SK-N-MC (cell line): ENCODE measurements at places on chromosomes 2 and 18.

- no peak for DNase-seq
Observed at GRCh38 chr2:37100054-37100453, 15.7 kb downstream of the GPATCH11 start.

- no peak for DNase-seq
Observed at GRCh38 chr2:120749506-120750431, 14.1 kb downstream of the GLI2 start.

DNA sequence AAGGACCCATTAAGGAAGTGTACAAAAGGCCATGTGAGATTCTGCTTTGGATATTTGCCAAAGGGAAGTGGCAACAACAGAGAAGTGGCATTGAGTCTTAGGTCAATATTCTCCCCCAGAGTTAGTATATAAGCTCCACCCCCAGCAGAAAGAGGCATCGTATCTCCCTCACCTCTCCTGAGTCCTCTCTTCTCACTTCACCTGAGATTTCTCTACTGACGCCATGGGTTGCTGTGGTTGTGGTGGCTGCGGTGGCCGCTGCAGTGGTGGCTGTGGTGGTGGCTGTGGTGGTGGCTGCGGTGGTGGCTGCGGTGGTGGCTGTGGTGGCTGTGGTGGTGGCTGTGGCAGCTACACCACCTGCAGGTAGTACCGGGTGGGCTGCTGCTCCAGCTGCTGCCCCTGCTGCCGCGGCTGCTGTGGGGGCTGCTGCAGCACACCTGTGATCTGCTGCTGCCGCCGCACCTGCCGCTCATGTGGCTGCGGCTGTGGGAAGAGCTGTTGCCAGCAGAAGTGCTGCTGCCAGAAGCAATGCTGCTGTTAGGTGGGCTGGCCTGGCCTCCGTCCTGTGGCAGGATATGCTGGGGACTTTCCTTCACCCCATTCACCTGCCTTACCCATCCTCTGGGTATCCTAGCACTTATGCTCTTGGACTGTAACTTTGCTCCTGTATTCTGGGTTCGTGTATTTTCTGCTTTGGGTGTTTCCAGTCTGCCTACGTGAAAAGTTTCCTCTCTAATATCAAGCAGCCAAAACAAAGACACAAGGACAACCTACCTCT, 5.9 kb downstream of the SCYGR3 start:
- no peak for DNase-seq

DNA sequence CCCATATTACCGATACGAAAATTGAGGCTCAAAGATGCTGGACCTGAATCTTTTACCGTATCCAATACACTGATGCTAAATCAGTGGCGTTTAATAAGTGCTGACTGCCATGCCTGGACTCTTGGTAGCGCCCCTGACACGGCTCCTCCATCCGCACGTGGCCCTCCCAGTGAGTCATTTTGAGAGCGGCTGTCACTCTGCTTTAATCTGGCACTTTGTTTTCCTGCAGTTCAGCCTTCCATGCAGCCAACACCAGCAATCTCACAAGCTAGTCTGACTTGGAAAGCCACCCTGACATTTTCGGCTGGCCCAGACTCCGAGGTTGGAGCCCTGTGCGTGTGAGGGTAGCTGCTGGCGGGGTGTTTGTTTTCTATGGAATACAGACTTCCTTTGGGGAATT, 155.1 kb upstream of the LMAN1 start:
- DNase-seq, result no peak

DNA sequence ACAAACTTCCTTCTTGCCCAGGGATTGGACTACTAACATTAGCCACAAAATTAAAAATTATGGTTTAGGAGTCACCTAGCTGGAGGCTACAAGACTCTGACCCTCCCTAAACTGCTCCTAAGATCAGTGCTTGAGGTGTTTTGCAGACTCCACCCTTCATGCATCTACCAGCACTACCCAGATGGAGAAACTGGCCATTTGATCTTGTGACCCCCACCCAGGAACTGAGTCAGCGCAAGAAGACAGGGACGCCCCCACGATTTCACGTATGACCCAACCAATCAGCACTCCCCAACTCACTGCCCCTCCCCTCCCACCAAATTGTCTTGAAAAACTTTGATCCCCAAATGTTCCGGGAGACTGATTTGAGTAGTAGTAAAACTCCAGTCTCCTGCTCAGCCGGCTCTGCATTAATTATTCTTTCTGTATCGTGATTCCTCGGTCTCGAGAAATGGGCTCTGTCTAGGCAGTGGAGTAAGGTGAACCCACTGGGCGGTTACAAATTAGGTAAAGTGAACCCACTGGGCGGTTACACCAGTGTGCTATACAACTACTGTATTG, 40.1 kb upstream of the CCDC88A start:
- DNase-seq, result no peak

- DNase-seq, result no peak
Observed at GRCh38 chr2:226756131-226756530, 43.5 kb downstream of the IRS1 start.

DNA sequence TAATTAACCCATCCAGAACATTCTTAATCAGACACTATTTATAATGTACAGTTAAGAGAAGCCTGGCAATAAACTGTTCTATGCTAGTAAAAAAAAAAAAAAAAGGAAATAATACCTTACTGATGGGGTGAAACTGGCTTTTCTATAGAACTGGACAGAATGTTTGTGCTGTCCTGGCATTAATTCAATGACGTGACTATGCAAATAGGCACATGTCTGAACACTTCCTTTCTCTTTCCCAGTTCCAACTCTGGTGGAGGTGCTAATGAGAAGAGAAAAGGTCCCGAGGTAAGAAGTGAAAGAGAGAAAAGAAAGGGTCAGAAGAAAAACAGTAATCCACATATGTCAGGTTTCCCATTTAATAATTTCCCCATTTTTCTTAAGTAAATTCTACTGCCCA, 508.4 kb downstream of the ZEB2 start:
- no peak for DNase-seq

DNA sequence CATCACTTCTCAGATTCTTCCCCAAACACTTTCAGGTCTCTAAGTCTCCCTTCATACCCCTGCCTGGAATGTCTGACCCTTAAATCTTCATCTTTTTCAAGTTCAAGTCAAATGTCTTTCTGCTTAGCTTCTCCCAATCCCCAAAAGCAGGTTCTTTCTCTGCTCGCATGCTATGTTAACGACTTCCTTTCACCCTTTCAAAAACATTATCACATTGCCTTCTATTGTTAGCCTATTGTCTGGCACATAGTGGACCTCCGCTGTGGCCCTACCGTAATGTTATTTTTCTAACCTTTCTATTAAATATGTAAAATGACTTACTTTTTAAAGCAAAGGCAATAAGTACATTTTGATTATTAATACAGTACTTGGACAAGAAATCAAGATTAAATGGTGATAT, 2.2 kb downstream of the CDKL4 start:
- no peak for DNase-seq

- DNase-seq, result no peak
Observed at GRCh38 chr2:98444436-98445176, at the start of gene INPP4A. TSS of gene INPP4A (plus strand) at chr2:98444858. CDS start at chr2:98520049, 75,191 bp downstream.

GRCh38 chr2:43899589-43899988, 60.8 kb downstream of the ABCG8 start:
- no peak for DNase-seq

- no peak for DNase-seq
Observed at GRCh38 chr2:80499095-80499494, 194.5 kb upstream of the LRRTM1 start.

DNA sequence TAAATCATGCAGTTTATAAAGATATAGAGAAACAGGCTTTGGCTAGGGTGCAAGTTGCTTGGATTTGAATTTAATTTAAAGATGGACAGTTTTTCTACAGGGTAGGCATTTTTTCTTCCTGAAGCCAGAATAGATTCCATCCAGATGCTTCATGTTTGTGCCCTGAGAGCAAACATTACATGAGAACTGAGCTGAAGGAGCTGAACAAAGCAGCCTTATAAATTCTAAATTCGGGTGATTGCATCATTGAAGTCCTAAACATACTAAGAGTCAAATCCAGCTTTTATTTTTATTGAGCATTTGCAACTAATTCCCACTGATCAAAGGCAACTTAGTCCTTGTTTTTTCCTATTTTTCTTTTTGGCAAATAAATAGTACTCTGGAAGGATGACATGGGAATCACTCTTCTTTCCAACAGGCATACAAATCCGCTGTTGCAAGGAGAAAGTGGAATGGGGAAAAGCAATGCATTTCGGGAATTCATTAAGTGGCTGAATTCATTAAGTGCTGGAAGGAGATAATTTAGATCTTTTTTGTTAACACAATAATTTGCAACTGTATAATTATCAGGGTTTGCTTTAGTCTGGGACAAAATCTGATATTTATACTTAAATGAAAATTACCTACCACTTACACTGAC, 828.0 kb downstream of the SLC4A3 start:
- DNase-seq, result peak; percentile 69

DNA sequence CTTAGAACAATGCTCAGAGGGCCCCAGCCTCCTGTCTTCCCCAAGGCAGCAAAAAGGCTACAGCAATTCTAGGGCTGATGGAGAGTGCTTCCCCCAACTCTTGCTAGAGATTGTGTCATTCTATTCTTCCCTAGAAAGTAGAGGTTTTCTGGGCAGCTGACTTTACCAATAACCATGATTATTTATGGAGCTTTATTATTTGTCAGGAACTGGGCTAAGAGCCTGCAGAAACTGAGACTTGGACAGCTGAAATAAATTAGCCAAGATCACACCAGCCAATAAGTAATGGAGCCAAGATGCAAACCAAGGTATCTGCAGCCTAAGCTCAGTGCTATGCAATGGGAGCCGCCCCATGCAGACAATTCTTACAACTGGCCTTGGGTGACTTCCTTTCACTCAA, 84.8 kb downstream of the CCBE1 start:
- DNase-seq, result no peak

DNA sequence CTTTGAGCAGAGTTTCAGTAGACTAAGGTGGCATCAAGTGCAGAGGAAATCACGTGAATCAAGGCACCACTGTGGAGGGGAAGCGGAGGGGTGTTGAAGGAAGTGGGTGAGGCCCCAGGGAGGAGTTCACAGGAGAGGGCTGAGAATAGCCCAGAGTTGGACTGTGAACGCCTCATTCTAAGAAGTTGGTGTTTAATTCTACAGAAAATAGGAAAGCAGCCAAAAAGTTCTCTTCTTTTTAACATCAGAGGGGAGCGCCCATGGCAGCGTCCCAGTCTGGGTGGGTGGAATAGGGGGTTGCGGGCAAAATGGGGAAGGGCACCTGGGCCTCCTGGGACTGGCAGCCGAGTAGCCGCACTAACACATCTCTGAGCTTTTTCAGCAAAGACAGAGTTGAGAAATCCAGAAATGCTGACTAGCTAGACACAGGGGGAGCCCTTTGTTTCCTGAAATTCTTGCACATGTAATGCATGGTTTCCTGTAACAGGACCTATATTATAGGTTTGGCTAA, 97.0 kb downstream of the NEB start:
- no peak for DNase-seq

- no peak for DNase-seq
Observed at GRCh38 chr2:23603156-23603555, 218.2 kb downstream of the KLHL29 start.

GRCh38 chr2:211867845-211868451, 670.7 kb downstream of the ERBB4 start:
- DNase-seq, result peak; percentile 64

GRCh38 chr18:78611869-78612268, 367.7 kb upstream of the SALL3 start:
- DNase-seq, result no peak

- DNase-seq, result no peak
Observed at GRCh38 chr18:77054288-77054605, 78.3 kb downstream of the MBP start.

DNA sequence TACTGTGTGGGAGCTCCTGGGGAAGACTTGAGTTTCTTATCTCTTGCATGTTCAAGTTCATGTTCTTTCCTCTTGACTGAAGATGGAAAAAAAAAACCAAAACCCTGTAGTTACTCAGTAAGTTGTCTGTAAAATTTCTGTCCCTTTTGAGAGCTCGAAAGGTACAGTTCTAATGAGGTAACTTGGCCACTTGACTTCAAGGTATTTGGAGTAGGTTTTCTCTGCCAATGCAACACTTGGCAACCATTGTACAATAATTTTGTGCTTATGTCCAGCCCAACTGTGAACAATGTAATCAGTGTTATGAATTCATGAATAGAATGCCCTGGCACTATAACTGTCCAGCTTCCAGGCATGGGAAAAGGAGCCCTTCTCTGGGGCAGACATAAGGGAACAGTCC, 111.0 kb downstream of the LIPG start:
- no peak for DNase-seq

DNA sequence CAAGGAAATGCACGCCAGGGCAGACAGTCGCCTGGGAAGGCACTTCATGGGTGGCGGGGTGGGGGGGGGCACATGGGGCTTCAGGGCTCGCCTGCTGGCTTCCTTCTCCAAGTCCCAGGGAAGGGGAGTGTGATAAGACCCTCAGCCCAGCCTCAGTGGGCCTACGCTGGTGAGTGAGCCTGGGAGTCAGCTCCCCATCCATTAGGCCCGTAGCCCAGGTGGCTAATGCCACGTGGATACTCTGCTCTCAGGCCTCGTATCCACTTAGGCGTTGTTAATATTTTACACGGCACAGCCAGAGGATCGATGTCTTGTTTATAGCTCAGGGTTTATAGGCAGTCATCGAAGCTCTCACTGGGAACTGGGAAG, 47.1 kb downstream of the KCNIP3 start:
- DNase-seq, result no peak

- no peak for DNase-seq
Observed at GRCh38 chr2:128379021-128380015, 60.6 kb upstream of the HS6ST1 start.

DNA sequence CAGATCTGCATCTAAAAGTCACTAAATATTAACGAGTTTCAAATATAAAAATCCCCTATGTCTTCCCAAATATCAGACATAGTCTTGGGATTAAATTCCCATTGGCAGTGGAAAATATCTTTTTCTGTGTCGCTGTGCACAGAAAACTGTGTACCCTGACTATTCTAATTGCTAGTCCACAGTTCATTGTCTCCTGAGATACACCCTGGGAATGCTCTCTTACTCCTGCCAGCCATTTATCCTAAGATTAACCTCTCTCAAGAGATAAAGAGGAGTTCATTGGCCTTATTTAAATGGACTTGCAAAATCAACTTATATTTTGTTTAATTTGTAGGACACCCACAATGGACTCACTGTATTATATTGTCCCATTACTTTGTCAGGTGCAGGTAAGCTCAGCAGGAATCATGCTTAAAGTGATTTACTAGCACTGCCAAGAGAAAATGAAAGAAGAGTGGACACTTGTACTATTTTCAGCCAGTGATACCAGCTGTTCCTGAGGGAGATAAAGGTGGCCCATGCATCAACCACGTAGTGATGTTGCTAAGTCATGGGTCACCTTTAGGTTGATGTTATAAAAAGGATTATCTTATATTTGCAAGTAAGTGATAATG, 553.8 kb downstream of the PIK3C3 start:
- DNase-seq, result no peak

GRCh38 chr2:177765698-177766097, 306.9 kb downstream of the PDE11A start:
- DNase-seq, result no peak
